ENCODE measurements at places on chromosomes 12 and 14.

GRCh38 chr12:88924162-88924561 lies 343.9 kb upstream of the KITLG start:
- no peak for DNase-seq

DNA sequence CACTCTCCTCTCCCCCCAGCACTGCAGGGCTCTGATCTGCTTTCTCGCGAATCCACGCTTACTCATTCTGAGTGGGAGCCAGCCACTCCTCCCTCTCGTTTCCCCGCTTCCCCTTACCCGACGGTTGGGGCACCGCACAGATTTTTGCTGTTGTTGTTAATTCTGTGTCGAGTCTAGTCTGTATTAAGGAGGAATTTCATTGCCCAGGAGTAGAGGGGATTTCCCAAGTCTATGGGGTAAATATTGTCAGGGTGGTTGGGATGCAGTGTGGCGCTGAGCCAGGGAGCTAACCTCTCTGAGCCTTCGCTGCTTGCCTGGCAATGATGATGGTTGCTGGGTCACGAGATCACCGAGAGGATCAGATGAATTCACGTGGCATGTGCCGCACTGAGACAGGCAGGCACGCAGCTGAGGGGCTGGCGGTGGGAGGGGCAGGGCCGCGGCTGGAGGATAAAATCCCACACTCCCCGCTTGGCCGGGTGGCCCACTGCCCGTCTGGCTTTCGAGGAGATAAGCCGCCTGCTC lies 18.5 kb downstream of the NCOR2 start:
- DNase-seq, result no peak

- no peak for DNase-seq
These were observed 7.6 kb downstream of the ASCL4 start for GRCh38 chr12:107782067-107782466.

- no peak for DNase-seq
These were observed 27.3 kb upstream of the KLRF1 start for GRCh38 chr12:9799961-9800360.

GRCh38 chr12:110280392-110280778 lies 662 bp upstream of the ATP2A2 start:
- peak; percentile 77 for DNase-seq

- no peak for DNase-seq
These were observed 157.4 kb downstream of the EFCAB11 start for GRCh38 chr14:89797148-89797547.

- no peak for DNase-seq
These were observed 76.3 kb upstream of the FUT8 start for GRCh38 chr14:65336191-65336591.

GRCh38 chr12:106645074-106645421 lies 62.2 kb downstream of the RFX4 start:
- peak; percentile 86 for DNase-seq
